ENCODE measurements at places on chromosomes 2 and 18. TPM values are rescaled to one million over a fixed set of nuclear protein-coding genes. Genes with fewer than 3 reads are reported as not detected.

DNA sequence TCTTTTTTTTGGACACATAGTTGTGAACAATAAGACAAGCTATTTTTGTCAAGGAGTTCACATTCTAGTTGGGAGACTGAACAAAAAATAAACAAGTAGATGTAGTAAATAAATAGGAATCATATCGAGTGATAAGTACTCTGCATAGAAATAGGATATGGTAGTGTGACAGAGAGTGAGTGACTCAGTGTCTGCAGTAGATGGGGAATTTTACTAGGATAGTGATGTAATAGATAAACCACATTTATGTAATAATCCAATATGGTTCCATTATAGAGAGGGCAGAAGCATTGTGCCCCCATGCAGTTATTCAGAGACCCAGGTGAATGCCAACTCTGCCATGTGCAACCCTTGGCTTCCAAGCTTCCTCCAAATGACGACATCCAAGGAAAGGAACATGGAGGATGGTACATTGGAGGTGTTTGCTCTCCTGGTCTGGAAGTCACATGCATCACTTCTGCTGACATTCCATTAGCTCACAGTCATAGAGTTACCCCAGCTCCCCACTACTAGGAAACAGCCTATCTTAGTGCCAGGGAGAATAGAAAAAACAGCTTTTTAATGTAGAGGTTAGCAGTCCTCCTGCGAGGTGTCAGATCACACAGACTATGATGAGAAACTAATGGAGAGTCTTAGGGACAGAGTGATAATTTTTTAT is 595.4 kb downstream of the NYAP2 start:
- no peak for DNase-seq

DNA sequence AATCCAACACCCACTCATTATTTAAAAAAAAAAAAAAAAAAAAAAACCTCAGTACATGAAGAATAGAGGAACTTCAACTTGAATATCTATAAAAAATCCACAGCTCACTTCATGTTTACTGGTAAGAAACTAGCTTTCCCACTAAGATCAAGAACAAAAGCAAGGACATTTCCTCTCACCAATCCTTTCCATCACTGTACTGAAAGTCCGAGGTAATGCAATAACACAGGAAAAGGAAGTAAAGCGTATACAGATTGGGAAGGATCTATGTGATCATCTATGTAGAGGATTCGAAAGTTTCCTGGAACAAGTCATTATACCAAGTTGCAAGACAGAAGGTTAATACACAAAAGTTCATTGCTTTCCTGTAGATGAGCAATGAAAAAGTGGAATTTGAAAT is 63.2 kb downstream of the ROCK2 start:
- DNase-seq, result no peak

GRCh38 chr2:23618794-23619530 is 234.0 kb downstream of the KLHL29 start:
- no peak for DNase-seq

DNA sequence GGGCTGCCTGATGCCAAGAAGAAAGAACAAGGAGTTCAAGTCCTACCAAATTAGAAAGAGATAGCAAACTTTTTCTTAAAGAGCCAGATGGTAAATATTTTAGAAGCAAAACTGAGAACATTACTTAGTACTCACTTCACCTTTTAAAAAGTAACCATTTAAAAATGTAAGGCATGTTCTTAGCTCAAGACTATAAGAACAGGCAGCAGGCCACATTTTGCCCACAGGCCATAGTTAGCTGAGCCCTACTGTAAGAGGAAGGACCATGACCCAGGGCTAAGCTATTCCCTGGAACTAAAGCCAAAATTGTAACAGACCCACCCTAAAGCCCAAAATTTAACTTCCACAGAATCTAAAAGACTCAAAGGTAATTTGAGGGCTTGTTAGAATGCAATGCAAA is 31.3 kb downstream of the USP40 start:
- DNase-seq, result no peak

GRCh38 chr2:120737340-120738101 is 1.9 kb downstream of the GLI2 start:
- no peak for DNase-seq

- no peak for DNase-seq
These were observed 128.0 kb downstream of the ASB1 start for GRCh38 chr2:238554468-238555315.

- no peak for DNase-seq
These were observed 28.6 kb downstream of the PCBP1 start for GRCh38 chr2:70115646-70116442.

DNA sequence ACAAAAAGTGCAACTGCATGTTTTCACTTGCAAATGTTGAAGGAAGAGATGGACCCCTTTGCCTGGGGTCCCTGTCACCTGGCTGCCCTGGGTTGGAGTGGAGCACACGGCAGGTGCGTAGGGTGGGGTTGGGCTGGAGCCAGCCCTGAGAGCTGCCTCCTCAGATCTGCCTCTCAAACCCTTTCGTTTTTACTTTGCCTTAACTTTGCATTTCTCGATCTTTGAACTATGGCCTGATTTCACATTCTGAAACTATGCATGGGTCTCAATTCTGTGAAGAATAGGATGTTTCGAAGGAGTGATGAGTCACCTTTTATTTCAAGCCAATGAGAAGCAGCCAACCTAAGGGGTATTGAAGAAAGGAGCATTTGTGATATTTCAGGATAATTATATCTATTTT is 132.8 kb downstream of the ACOXL start:
- DNase-seq, result no peak

DNA sequence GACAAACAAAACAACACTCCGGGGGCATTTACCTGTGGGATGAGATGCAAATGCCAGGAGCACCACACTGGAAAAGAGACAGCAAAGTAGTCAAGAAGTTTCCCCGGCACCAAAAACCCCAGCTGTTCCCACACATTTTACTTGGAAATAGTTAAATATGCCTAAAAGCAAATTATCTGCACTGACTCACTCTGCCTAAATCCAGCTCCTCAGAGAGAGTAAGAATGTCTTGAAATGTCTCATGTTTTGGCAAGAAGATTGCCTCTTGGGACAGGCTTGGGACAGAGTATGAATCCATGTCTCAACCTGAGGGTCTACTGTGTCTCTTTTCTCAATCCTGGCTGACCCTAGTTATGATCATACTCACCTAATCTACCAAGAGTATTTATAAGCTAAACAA is 87.5 kb upstream of the RIOK3 start:
- DNase-seq, result no peak

GRCh38 chr2:73279852-73280251 is 4.4 kb downstream of the FBXO41 start:
- DNase-seq, result no peak

GRCh38 chr2:199778655-199779054 is 72.3 kb downstream of the FTCDNL1 start:
- DNase-seq, result no peak

DNA sequence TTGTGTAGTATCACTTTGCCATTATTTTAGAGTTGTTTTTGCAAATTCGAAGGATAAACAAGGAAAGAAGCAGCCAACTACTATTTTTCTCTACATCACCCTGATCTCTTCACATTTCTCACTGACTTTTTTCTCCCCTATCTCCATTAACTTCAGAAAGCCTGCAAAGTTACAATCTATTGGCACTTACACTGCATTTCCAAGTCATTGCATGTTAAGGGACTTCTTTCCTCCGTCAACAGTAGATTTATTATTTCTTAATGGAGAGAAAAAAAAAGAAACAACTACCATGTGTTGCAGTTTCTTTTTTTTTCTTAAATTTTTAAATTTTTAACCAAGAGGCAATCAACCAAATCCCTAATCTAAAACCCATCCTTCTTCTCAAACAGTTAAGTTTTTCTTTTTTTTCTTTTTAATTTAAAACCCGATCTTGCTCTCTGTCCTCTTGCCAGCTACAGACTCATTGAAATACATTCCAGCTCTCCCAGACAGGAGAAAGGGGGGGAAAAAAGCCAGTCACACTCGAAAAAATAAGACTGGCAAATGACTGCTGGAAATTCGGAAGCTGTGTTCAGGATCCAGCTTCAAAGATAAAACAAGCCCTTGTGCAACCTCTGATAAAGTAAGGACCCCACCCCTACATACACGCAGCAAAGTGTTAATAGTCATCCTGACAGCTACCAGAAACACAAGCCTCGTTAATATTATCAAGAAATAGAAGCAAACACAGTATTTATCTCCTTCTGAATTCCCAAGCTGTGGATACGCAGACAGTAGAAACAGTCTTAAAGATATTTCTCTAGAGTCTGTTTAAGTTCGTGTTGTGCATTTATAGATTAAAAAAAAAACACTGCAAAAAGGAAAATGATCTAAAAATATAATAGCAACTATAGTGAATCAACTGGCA is 1.3 kb downstream of the LRRTM4 start:
- no peak for DNase-seq

- no peak for DNase-seq
These were observed 10.0 kb downstream of the LRATD1 start for GRCh38 chr2:14642499-14642898.

GRCh38 chr2:105144941-105145300 is 96.6 kb upstream of the GPR45 start:
- DNase-seq, result no peak

DNA sequence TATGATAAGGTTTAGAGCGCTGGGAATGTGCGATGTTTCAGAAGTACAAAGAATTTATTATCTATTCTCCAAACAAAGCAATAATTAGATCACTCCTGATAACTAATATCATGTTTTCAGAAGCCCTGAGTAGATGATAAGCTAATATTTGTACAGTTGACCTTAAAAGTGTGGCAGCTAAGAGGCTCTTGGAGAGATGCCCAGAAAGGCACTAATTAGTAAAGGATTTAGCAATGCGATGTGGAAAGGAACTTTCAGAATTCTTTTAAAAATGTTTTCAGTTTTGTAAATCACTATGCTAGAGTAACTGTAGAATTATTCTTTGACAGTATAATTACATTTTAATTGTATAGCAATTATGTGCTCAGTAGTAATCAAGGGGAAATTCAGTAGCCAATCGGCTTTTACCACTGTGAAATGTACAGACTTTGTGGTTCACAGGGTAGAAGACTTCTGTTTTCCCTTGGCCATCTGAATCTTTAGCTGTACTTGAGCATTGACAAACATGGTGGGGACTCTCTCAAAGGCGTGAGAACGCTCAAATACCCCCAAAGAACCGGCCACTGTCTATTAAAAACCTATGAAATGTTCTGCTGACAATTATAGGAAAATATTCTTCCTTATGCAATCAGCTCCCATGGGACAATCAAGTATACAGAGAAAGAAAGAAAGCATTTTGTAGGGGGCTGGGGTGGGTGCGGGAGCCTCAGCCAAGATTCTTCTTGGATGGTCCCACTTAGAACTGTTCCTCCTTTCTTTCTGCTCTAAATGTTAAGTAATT is 262.8 kb upstream of the AGAP1 start:
- DNase-seq, result no peak

GRCh38 chr2:133768256-133768655 is 200.0 kb upstream of the NCKAP5 start:
- no peak for DNase-seq

- no peak for DNase-seq
These were observed 1143.9 kb upstream of the NXPH2 start for GRCh38 chr2:139924070-139924469.

- no peak for DNase-seq
These were observed 18.8 kb downstream of the COX7A2L start for GRCh38 chr2:42342061-42342794.

- DNase-seq, result no peak
These were observed 18.3 kb downstream of the ZEB2 start for GRCh38 chr2:144501627-144502026.

GRCh38 chr2:159226608-159227385 is 59.7 kb downstream of the WDSUB1 start:
- no peak for DNase-seq

GRCh38 chr2:132420816-132421805 is 4.5 kb downstream of the GPR39 start:
- no peak for DNase-seq

DNA sequence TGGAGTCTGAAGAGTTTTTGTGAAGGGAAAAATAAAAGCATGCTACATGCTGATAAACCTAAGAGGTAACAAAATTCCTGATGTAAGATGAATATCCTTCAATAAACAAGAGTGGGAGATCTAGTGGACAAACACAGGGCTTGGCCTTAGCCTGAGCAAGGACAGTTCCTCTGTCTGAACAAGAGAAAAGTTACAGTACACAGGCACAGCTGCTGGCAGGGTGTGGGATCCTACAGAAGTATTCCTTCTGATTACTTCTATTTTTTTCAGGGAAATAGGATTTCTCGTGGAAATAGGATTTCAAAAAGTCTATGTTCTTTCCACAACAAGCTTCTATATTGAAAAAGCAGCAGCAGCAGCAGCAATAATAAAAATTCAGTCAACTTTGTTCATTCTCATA is 54.1 kb downstream of the NBAS start:
- DNase-seq, result no peak

DNA sequence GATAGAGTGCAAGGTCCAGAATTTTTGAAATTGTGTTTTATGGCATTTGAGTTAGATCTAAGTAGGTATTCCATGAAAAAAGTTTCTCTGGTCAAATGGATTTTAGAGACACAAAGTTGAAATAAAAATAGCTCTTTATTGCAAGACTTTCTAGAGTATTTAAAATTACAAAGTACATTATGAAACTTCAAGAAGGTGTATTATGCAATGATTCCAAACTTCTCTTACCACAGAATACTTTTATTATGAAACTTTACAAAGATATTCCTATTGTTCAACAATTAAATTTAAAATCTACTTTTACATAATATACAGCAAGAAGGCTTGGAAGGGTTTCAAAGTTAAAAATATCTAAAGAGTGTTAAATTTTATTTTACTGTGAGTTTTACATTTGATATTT is 65.9 kb downstream of the CALCRL start:
- no peak for DNase-seq

- DNase-seq, result no peak
These were observed 7.4 kb downstream of the CTDSP1 start for GRCh38 chr2:218406949-218407618.

DNA sequence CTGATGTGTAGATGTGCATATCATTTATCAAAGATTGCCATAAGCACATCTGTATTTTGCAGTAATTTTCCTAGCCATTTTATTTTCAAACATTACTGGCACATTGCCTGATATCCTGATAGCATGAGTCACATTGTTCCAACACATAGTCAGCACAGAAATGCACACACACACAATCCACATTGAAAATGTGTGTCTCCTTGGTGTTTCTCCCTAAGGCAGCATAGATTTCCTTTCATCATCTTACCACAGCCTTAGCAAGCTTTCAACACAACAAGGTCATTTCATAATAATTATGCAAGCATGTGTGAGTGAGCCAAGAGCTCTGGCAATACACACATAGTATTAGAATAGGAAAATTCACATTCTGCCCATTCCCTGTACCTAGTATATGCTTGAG is 245.4 kb upstream of the MEIS1 start:
- DNase-seq, result no peak

GRCh38 chr2:230690439-230690838 is 22.2 kb upstream of the CAB39 start:
- DNase-seq, result no peak

The MC5R gene
- not detected for total RNA-seq

The CRACDL gene
- 1.7 TPM for total RNA-seq

The SH3RF3 gene
- 2.5 TPM for total RNA-seq

The FZD7 gene
- total RNA-seq, result 126 TPM

The MAB21L4 gene
- total RNA-seq, result 2.4 TPM

The SKA1 gene
- 5.0 TPM for total RNA-seq

The VAMP8 gene
- 55.7 TPM for total RNA-seq

The PAIP2B gene
- 10.3 TPM for total RNA-seq
